Osteoblast (primary cell): ENCODE measurements at places on chromosomes 3 and 15. TPM values are rescaled to one million over a fixed set of nuclear protein-coding genes. Genes with fewer than 3 reads are reported as not detected.

REC114 gene
- total RNA-seq = not detected in 2 replicates

POU1F1 gene
- total RNA-seq = not detected in 2 replicates

TCAIM gene
- 28.9 and 33.7 TPM in 2 replicates for total RNA-seq

DNA sequence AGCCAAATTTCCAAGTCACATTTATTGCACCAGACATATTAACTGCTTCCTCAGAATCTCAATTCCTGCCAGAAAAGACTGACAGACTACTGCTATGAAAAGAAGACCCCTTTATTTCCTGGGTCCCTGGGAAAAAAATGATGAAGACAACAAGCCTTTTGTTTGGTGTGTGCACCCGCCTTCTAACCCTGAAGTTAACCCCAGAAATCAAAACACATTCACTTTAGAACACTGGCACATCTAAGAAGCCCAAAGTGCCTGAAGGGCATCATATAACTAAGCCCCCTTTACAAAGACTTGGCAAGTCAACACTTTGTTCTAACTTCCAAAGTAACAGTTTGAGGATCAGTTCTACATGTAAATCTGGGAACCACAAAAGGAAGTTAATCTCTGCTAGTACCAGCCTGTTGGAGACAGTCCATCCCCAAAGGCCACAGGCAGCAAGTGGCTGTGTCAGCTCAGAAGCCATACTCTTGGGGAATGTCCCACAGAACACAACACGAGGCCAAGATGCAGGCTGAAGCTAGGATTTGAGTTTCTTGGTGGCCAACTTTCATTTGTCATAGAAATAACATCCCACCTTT, 16.3 kb upstream of the ATP1B3 start:
- no peak for DNase-seq

GRCh38 chr15:31402511-31403056, 75.9 kb downstream of the KLF13 start:
- peak; percentile 96 for DNase-seq

DNA sequence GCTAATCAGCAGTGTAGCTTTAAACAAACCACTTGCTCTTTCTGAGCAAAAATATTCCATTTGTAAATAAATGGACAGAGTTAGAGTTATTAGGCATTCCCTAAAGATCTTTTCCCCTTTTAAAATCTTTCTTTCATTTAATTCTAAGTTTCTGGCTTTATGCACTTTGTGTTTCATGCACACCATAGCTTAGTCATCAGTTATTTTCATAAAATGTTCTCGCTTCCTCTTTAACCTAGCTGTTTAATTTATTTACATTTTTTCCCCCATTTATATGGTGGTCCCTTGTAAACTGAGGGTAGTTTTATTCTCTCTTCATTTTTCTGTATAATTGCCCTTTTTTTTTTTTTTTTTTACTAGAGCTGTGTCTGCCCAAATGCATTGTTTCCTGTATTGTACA, 315.0 kb upstream of the LRRFIP2 start:
- no peak for DNase-seq

DNA sequence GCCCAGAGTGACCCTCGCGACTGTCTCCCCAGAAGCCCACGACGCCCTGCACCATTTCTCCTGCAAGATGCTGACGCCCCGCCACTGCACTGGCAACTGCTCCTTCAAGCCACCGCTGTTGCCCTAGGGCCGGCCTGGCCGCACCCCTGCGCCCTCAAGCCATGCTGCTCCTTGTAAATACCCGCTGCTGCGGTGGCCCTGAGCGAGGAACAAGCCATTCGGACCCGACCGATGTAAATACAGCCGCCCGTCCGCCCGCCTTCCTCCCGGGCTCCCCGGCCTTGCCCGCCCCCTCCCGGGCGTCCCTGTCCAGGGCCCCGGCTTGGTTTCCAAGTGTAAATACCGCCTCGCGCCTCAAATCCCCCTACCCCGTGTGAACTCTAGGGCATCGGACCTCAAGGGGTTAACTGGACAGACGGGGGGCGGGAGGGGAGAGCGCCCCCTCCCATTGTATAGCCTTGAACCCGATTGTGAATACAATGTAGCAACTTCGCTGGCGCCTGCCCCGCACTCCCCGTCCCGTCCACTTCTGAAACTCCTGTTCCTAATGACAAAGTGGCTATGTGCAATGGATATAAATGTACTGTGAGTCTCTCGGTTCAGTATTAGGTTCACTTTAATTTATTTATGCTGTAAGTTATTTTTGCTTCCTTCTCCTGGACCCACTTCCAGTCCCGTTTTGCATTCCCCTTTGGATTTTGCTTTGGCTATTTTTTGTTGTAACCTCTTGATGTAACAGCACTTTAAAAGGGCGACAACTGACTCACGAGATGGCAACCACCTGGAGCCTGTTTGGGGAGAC, 5.9 kb downstream of the RNU6-1 start:
- peak; percentile 96 for DNase-seq

GRCh38 chr3:31417486-31417885, 115.2 kb upstream of the STT3B start:
- no peak for DNase-seq
